ENCODE measurements at places on chromosomes 7 and 10. TPM values are rescaled to one million over a fixed set of nuclear protein-coding genes. Genes with fewer than 3 reads are reported as not detected.

Gene TMEM229A
- not detected for total RNA-seq

GRCh38 chr10:86693721-86694369 lies 25.5 kb downstream of the LDB3 start:
- DNase-seq = peak; percentile 41

DNA sequence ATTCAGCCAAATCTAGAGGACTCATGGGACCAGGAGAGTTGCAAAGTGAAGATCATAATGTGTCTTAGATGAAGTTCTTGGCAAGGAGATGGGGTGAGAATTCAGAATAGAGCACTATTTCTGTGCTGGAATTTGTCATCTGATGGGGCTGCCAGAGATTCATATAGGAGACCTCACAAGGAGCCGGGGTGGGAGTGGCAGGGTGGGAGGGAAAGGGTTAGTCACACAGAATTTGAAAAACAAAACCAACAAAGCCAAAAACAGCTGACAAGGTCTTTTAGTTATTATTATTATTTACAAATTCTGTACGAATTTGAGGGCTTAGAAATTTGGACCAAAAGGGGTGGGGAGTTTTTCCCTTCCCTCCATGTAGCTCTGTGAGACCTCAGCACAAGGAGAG lies 1.7 kb downstream of the SLC13A1 start:
- DNase-seq = no peak

Gene INTS15
- total RNA-seq = 40.9 TPM

DNA sequence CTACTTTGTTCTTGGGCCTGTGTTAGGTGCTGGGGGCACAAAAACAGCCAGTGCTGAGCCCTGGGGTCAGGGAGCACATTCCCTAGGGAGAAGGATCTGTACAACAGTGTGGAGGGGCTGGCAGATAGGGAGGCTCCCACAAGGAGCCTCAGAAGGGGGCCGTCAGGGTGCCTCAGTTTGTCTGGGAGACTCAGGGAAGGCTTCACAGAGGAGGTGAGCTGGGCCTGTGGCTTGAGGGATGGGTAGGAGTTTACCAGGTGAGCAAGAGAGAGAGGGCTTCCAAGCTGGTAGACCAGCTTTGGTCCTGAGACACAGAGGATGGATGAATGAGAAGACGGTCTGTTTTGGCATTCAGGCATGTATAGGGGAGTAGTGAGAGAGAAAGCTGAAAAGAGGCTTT lies 52.1 kb downstream of the CAMK1D start:
- DNase-seq = no peak

- DNase-seq = no peak
These were observed 38.0 kb upstream of the TMEM72 start for GRCh38 chr10:44873160-44873559.

DNA sequence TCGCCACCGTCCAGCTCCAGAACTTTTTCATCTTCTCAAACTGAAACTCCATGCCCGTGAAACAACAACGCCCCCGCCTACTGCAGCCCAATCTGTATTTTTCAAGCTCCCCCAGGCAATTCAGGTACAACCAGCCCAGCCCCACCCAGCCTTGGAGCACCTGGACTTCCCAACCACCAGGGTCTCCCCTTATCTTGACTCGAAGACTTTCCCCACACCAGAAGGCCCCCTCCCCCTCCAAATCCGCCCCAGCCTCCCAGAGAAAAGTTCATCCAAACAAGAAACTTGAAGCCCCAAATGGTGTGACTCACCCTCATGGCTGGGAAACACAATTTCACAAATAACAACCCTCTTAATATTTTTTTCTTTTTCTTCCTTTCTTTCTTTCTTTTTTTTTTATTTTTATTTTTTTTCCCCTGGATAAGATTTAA lies 10.6 kb downstream of the ZCCHC24 start:
- no peak for DNase-seq

All from OCI-LY7 (cell line).